ENCODE measurements at places on chromosomes 3 and 15.

- DNase-seq: no peak
These were observed 46.4 kb downstream of the POMGNT2 start for GRCh38 chr3:43059456-43059855.

DNA sequence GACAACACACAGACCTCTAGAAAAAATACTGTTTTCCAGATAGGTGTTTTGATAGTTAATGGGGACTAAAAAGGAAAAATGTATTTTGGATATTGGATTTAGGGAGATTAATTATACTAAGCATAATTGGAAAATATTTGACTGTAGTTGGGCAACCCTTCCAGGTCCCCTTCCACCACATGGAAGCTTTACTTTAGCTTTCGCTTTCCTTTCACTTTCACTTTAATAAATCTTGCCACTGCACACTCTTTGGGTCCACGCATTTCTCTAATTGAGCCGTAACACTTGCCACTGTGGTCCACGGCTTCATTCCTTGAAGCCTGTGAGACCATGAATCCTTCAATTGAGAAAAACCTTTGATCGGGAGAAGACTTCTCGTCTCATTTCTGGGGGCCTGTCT is 15.5 kb downstream of the GLDN start:
- DNase-seq: no peak

DNA sequence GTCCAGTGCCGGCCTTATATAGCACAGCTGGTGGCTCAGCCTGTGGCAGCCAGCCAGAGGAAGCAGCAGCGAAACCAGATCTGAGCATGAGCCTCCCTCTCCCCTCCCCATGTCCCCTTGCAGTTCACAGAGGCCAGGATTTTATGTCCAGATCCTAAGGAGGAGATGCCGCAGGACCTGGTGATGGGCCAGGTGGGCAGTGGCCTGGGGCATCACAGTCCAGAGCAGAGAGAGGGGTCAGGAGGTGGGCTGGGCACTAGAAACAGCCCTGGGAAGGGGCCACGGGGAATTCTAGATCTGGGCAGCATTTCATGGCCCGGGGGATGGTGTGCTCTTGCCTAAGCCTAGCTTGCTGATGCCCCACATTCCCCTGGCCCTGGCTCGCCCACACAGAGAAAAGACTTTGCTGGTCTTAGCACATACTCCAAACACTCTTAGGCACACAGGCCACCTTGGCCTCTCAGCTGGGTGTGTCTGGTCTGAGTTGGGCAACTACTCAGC is 259 bp upstream of the CILP start:
- DNase-seq: no peak

DNA sequence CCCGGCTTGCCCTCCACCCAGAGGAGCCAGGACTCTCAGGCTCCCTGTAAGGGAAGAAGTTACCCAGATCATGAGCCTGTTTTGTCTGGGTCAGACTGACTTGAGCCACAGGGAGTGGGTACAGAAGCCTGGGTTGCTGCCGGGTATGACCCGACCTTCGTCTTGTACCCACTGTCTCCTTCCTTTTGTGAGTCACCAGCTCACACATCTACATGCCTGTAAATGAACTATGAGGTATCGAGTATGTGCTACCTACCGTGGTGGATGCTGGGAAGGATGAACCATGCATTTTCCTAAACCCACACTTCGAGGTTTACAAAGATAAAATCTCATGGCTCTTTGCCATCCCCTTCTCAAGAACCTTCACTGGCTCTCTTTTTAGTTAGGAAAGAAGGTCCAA is 56.9 kb downstream of the CACNA1D start:
- DNase-seq: no peak

- no peak for DNase-seq
These were observed 13.5 kb downstream of the EAF1 start for GRCh38 chr3:15440891-15441290.

DNA sequence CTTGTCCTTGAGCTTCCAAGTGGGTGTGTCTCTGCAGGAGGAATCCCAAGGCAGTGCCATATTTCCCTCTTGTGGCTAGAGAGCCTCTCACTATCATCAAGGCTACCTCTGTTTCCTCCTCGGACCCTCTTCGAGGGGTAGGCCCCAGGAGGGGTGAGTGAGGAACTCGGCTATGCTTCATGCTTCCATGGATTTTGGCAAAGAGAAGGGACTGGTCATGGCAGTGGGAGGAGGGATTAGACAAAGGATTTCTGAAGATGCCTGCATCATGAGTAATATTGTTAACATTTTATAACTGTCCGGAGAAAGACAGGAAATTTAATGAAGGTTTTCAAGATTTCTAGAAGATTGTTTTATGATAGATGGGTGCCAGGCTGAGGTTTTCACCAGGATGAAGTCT is 241.5 kb downstream of the CLSTN2 start:
- DNase-seq: no peak

DNA sequence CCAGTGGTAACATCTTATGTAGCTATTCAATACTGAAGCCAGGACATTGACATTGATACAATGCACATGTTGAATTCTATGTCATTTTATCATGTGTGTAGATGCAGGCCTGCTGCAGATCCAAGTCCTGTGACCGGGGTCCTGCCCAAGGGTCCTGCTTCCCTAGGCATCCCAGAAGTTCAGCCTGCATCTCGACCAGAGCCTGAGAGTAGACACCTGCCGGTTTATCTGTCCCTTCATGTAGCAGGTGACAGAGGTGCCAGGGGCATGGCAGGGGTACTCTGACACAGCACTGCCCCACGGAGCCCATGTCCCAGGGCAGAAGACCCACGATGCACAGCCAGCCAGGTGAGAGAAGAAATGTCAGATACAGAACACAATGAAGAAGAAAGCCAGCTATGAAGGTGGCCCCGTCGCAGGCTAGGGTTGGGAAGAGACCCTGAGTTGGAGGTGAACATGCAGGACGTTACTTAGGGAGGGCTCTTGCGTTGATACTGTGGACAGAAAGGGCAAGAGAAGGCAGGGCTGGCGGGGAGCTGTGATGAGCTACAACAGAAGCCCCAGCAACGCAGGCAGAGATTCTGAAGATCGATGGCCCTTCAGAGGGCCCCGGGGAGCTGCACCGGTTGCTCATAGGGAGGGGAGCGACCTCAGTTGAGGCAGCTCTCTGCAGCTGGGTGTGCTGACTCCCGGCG is 51.0 kb downstream of the TPRA1 start:
- DNase-seq: no peak

- DNase-seq: no peak
These were observed 13.2 kb downstream of the INO80 start for GRCh38 chr15:41102854-41103253.

DNA sequence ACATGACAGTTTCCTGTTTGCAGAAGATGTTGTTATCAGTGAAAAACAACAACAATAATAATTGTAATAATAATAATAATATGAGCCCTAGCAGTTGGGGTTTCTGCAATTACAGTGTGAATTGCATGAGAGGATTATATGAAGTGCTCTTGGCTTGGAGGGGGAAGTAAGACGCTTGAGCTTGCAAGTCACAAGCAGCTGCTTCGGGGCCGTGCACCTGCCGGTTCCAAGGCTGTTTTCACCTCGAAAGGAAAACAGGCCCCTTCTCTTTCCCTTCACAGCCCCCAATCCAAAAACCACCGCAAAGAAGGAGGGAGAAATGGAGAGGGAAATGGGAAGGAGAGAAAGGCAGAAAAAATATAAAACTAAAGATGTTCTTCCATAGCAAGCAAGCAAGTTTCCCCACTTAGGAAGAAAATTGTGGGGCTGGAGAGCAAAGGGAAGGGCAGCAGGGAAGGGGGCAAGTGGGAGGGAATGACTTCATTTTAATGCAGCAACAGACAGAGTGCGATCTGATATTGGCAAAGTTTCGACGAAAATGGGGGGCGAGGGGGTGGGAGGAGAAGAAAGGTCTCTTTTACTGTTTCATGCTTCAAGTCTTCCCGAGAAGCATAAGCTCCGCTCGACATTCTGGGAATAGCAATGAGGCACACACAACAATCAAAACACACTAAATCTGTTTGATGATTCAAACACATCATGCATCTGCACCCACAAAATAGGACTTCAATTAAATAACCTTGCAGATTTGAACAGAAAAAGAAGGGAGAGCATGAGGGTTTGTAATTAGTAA is 284.2 kb upstream of the ATP11B start:
- DNase-seq: no peak

GRCh38 chr3:32132121-32132520 is 25.7 kb downstream of the GPD1L start:
- DNase-seq: no peak

GRCh38 chr15:61049934-61050333 is 179.2 kb downstream of the RORA start:
- no peak for DNase-seq

- DNase-seq: no peak
These were observed 199.6 kb upstream of the CBLB start for GRCh38 chr3:106068381-106068780.

DNA sequence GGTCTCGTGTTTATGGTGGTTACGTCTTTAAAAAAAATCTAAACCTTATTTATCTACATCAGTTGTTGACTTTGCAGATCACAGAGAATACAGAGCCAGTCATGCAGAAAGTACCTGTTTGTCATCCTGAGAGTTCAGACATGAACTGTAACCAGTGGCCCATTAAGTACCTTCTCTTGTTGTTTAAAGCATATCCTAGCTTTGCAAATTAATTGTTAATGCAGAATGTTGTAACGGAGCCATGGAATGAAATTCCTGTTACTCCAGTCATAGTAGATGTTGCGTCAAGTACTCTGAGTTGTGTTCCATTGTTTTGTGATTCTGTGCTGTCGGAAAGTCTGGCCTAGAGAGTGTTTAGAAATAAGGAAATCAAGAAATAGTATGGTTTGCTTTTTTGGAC is 205.2 kb downstream of the RBMS3 start:
- no peak for DNase-seq

- DNase-seq: no peak
These were observed 40.4 kb upstream of the LIMD1 start for GRCh38 chr3:45554006-45554666.

DNA sequence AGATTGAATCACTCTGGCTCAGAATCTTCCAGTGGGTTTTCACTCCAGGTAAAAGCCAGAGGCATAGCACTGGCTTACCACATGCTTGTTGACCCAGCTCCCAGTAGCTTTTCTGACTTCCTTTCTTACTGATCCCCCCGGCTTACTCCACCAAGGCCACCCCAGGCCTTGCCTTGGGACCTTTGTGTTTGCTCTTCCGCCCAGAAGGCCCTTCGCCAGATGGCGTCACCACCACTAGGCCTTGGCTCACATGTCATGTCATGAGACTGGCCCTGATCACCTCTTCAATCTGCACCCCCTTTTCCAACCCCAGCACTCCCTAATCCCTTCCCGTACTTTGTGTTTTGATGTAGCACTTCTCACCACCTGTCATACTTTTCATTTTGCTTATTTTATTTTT is 98.5 kb upstream of the UMPS start:
- DNase-seq: no peak

GRCh38 chr3:169169340-169169963 is 494.1 kb downstream of the MECOM start:
- no peak for DNase-seq

DNA sequence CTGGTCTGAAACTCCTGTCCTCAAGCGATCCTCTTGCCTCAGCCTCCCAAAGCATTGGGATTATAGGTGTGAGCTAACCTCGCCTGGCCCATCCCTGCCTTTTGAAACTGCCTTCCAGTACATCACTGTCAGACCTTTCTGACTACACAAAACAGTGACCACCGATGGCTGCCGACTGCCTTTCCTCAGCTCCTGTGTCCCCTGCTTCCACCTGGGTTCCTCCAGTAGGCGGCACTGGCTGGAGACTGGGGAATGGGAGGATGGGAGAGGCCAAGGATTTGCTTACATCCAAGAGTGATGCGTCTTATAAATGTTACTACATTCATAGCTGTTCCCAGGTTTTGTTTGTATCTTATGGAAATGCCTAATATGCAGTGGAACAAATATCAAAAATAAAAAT is 242.8 kb downstream of the BBX start:
- no peak for DNase-seq

GRCh38 chr15:92407916-92408315 is 14.2 kb downstream of the ST8SIA2 start:
- no peak for DNase-seq

DNA sequence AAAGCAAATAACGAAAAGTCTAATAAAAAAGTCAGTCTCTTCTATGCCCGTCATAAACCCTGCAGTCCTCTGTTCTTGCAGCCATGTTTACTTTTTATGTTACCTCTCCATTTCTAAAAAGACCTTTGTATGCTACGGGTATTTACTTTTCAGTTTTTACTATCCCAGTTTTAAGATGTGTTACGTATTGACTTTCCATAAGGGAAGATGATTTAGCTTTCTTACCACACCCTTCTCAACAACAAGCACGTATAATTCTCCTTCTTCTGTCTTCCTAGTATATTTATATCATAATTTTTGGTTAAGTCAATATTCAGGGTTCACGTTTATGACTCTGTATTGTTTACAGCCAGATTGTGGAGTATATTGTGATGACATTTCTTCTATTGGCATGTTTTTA is 10.8 kb downstream of the TRNT1 start:
- DNase-seq: no peak

GRCh38 chr3:62749657-62750056 is 125.6 kb downstream of the CADPS start:
- DNase-seq: no peak

- DNase-seq: no peak
These were observed 28.2 kb downstream of the CCR3 start for GRCh38 chr3:46270474-46270873.

DNA sequence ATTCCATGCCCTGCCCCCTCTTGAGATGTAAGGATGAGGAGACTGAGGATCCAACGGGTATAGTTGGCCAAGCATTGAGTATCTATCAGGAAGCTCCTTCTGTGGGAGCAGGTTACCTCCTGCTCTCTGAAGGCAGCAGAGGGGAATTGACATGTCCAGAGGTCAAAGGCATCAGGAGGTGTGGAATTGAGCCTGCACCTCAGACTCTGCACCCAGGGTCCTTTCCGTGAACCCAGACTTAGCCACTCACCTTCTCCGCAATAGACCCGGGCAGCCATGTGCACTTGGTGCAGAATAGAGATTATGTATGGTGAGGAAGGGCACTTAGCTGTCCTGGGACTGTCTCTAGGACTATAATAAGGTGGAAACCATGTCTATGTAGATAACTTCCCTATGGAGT is 399.0 kb upstream of the TPM1 start:
- no peak for DNase-seq

- DNase-seq: no peak
These were observed 34.0 kb downstream of the SPTSSB start for GRCh38 chr3:161337311-161337710.

- DNase-seq: no peak
These were observed 55.7 kb downstream of the SPSB4 start for GRCh38 chr3:141106842-141107241.

DNA sequence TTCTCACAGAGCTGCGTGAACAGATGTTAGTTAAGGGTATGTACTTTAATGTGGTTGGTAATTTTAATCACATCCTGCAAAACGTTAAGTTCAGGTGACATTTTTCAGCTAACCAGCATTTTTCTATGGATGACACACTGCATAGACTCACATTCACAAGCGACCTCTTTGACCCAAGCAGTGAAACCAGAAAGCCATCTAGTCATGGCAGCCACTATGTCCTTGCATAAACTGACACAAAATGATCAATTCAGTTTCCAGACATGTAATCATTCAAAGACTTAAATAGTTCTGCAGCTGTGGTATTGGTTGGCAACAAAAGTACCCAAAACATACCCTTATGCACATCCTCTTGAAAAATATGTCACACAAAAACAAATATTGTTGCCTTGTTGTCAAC is 7.4 kb upstream of the CAPN7 start:
- DNase-seq: no peak

GRCh38 chr3:148510116-148510515 is 187.6 kb upstream of the AGTR1 start:
- DNase-seq: no peak

Data from GM12892 (cell line).